ENCODE measurements at places on chromosomes 13 and 19.

DNA sequence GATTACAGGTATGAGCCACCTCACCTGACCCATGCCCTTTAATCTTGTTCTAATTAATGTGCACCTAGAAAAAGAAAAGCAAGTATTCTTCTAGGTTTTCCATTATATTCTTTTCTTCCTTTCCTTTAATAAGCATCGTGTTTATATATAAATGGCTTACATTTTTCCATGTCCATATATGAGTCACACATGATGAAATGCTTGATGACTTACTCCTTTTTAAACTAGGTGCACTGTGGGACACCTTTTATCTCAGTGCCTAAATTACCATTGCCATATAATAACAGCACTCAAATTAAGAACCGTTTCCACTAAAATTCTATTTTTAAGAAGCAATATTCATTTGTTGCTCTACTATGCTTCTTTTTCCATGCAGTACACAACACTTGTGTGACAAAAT lies 363.3 kb downstream of the LIG4 start:
- DNase-seq = no peak

- no peak for DNase-seq
Measured at GRCh38 chr13:28012383-28012782, 23.9 kb upstream of the URAD start.

- DNase-seq = no peak
Measured at GRCh38 chr19:40623403-40624251, 22.5 kb downstream of the LTBP4 start.

DNA sequence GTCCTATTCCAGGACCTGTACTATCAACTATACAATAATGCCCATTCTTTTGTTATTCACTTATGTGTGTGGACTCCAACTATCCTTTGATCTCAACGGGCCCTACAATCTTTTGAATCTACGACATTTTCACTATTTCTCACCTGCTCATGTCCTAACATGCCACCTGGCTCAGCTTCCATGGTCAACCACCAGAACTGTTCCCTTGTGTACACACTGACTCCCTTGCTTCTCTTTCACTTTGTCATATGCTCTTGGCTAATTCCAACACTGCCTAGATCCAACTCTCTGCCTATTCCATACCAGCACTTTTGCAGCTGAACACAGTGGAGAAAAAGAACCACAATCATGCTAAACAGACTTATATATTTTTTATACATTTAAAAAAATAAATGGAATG lies 53.1 kb downstream of the MICU2 start:
- no peak for DNase-seq

DNA sequence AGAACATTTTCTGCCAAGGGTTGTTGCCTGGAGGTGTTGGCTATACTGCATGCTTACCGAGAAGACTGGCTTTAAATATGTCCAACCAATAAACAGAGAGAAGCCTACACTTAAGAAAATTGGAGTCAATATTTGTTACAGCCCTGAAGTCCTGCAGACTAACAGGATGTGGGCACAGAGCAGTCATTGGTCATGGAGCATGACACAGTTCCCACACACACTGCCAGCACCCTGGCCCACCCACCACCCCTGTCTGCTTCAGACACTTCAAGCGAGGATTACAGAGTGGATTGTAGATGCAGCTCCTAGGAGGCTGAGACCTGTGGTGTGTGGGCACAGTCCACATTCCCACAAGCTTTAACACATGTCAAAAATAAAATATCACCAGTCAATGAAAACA lies 21.0 kb upstream of the SERP2 start:
- no peak for DNase-seq

GRCh38 chr13:75897386-75897785 lies 261.3 kb downstream of the LMO7 start:
- no peak for DNase-seq

GRCh38 chr13:94712287-94712811 lies at the start of gene SOX21:
Gene SOX21, minus strand, starts transcription at chr13:94712545. Its CDS starts 496 bp downstream, at chr13:94712049.
- no peak for DNase-seq

GRCh38 chr19:51318687-51319648 lies 7.5 kb downstream of the IGLON5 start:
- DNase-seq = no peak

DNA sequence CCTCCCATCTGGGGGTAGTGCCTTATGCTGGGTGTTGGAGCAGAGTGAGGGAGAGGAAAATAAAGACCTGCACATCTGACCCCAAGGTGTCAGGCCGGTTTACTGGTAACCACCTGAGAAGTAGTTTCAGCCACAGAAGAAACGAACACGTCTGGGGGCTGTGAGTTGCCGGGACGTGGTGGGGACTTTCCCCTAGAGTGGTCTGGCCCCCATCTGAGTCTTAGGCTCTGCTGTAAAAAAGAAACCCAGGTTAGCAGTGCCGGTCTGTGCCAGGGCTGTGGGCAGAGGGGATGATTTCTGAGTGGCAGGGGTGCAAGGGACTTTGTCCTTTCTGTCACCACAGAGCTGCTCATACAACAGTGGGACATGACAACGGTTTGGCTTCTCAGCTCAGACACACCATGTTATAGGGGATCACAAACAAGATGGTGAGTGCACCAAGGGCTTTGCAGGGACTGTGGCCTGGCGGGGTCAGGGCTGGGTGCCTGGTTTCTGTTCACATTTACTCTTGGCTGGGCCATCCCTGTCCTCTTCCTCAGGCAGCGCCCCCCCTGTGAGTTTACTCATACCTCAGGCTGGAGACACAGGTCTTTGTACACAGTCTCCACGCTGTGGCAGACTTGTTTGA lies 9.0 kb downstream of the GCDH start:
- DNase-seq = no peak

- DNase-seq = no peak
Measured at GRCh38 chr13:31073859-31074718, 87.6 kb downstream of the HSPH1 start.

GRCh38 chr19:14437578-14438140 lies 4.6 kb downstream of the PKN1 start:
- no peak for DNase-seq

GRCh38 chr13:22014469-22014868 lies 343.6 kb downstream of the FGF9 start:
- DNase-seq = no peak

- DNase-seq = no peak
Measured at GRCh38 chr13:113001241-113002140, 32.5 kb downstream of the MCF2L start.

DNA sequence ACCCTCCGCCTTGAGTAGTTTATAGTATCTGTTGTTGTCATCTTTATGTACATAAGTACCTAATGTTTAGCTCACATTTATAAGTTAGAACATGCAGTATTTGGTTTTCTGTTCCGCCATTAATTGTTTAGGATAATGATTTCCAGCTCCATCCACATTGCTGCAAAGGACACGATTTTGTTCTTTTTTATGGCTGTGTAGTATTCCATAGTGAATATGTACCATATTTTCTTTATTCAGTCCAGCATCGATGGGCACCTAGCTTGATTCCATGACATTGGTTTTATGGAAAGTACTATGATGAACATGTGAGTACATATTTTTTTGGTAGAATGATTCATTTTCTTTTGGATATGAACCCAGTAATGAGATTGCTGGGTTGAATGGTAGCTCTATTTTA lies 174.4 kb upstream of the SPRY2 start:
- no peak for DNase-seq

- DNase-seq = no peak
Measured at GRCh38 chr13:112184851-112185371, 118.0 kb downstream of the SOX1 start.

DNA sequence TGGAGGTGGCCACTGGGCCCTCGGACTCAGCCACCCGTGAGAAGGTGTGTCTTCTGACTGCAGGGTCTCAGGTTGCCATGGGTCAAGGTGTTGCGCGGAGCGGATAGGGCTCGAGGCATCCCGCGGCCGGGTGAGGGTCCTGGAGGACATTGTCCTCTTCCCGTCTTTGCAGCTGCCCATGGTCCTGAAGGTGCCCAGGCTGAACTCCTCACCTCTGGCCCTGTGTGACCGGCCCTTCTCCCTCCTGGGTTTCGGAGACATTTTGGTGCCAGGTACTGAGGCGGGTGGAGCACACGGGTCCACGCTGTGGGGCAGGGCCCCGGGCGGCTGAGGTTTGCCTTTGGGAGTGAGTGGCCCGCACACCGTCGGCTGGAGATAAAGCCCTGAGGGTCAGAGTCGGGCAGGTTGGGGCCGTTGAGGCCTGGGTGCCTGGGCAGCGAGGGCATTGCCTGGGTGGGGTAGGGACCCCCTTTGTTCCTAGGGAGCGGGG lies 15.6 kb upstream of the TMPRSS9 start:
- DNase-seq = no peak

GRCh38 chr19:41702171-41702651 lies 6.2 kb upstream of the CEACAM5 start:
- no peak for DNase-seq

DNA sequence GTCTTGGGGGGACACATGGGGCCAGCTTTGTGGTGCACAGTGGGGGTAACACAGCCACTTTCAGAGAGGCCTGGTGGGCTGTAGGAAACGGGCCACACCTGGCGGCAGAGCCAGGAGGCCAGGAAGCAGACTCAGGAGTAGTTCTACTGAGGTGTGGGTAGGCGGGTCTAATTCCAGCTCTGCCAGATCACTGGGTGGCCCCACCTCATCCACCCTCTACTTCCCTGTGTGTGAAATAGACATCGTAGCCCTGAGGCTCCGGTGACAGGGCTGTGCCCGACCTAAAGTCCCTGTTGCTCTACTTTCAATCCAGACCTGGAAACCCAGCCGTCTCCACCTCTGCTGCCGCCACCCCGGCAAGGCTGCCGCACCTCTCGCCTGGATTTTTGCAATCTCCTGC lies 4.0 kb downstream of the NKPD1 start:
- no peak for DNase-seq

DNA sequence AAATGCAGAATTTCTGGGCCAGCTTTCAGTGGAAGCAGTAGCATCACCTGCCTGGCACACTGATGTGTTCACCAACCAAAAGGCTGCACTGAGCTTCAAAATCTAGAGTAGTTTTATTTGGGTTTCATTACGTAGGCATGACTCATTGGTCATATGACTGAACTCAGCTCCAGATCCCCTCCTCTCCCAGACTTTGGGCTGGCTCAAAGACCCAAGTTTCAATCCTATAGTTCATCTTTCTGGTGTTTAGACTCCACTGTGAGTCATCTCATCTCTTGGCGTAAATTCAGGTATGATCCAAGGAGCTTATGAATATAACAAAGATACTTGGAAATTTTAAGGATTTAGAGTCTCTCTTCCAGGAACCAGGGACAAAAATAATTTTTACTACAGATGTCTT lies 17.7 kb downstream of the ZMYM5 start:
- peak; percentile 77 for DNase-seq

- DNase-seq = no peak
Measured at GRCh38 chr19:33285441-33285927, 16.9 kb downstream of the CEBPA start.

DNA sequence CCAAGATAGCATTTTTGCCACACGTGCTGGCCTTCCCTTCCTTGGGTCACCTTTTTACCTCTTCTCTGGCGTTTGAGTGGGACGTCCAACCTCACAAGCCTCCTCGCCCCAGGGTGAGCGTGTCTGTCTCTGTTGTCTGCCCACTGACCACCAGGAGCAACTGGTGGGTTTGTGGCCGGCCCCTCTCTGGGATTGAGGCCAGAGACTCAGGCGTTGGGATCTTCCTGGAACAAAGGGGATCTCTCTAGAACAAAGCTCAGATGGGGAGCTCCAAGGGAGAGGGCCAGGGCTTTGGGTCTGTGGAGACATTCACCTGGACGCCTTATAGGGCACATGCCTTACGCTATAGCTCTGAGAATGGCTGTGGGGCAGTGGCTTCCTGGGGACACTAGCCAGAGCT lies 17.4 kb downstream of the COMP start:
- DNase-seq = no peak

DNA sequence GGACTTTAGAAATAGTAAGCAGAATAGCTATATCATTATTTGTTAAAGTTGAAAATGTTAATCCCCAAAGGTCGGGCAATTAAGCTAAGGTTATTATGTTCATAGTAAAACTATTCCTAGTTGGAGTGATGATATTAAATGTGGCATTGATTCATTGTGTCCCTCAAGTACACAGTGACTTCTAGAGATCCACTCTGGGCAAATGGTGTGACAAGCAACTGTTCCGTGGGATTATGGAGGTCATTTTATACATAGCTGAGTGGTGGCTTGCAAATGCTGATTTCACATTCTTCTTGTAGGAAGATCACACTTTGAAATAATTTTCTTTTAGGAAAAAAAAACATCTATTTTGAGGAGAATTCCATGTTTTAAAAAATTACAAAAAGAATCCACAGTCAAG lies 317.8 kb downstream of the ATP8A2 start:
- DNase-seq = no peak

- DNase-seq = no peak
Measured at GRCh38 chr19:5317321-5317720, 23.3 kb downstream of the PTPRS start.

DNA sequence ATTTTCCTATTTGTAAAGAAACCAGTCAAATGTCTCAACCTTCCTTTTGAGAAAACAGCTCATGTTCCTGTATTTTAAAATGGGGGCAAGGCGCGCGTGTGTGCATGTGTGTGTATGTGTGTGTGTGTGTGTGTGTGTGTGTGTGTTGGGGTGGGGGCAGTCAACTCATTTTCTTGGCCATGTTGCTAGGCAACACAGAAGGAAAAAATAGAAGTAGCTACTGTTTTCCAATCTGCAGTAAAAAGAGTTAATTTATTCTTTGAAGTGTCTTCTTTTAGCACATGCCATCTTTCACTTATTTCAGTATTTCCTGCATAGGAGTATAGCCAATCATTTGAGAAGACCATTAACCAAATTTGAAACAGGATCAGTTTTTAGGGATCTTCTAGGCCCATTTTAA lies 279.3 kb downstream of the DCLK1 start:
- no peak for DNase-seq

DNA sequence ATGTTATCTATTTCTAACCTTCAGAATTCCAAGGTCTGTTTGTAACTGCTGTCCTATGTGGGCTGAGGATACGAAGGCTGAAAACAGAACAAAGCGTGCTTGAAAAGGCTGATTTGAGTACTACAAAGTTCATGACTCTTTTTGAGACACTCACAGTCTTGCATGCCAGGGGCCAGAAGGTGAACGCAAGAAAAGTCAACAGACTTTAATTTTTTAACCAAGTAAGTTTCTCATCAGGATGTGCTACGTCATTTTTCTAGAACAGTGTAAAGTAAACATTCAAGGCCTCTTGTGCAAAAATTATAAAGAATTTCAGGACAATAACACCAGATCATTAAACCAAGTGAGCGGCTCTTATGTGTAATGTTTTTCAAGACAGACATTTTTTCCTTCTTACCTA lies 163.5 kb downstream of the COG6 start:
- no peak for DNase-seq

GRCh38 chr13:110866491-110867170 lies 48.2 kb downstream of the ANKRD10 start:
- DNase-seq = no peak

- DNase-seq = no peak
Measured at GRCh38 chr19:1911995-1912394, 6.8 kb downstream of the ADAT3 start.

- DNase-seq = no peak
Measured at GRCh38 chr13:105037110-105037509, 1498.4 kb downstream of the EFNB2 start.

- DNase-seq = no peak
Measured at GRCh38 chr19:41619018-41619556, 7.8 kb downstream of the CEACAM4 start.
